ELF-1 (cell line): ENCODE measurements at places on chromosomes 4 and X.

- no peak for DNase-seq
Observed at GRCh38 chr4:113499166-113499565, 262.4 kb downstream of the CAMK2D start.

DNA sequence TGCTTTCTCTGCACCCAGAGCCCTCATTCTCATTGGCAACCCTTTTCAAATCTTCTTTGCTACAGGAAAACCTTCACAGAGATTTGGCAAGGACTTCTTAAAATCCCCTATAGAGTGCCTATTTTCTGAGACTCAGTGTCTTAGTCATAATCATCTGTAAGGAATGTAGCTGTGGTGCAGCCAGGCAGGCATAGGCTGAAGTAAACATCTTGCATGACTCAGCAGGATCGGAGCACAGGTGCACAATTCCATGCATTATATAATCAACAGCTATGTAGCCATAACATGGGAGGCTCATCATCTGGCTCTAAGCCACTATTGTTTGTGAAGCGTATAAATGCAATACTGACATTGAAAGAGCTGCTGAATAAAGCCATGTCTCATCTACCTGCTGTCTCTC is 368.8 kb downstream of the MAGEE1 start:
- no peak for DNase-seq

DNA sequence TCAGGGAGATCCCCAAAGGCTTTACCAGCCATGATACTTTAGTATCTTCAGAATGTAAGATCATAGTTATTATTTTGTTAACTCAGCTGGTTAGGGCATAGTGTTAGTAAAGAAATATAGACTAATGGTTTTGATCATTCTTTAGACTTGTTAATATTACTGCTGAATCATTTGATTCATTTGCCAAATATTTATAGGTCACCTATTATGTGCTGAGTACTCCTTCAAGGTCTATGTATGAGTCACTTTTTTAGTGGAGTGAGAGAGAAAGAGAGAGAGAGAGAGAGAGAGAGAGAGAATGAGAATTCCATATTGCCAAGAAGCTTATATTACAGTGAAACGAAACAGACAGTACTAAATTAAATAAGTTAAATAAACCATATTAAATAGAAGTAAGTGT is 110.3 kb downstream of the UBE2NL start:
- no peak for DNase-seq

- no peak for DNase-seq
Observed at GRCh38 chrX:39852491-39852890, 245.3 kb downstream of the BCOR start.

DNA sequence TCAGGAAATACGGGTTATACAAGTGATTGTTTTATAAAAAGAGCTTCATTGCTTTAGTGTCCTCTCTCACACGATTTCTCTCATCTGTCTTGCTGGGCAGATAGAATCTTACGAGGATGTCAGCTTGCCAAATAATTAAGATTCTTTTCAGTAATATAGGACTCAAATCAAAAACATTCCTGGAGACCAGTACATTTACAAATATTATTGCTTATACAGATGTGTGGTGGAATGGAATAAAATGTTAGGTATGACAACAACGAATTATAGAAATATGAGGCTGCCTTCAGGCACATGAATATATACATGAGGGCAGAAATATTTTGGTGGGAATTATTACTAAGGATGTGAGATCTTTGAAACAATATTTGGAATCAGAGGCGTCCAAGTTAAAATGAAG is 88.9 kb downstream of the GC start:
- no peak for DNase-seq
